ENCODE measurements at places on chromosomes 12 and 14.

DNA sequence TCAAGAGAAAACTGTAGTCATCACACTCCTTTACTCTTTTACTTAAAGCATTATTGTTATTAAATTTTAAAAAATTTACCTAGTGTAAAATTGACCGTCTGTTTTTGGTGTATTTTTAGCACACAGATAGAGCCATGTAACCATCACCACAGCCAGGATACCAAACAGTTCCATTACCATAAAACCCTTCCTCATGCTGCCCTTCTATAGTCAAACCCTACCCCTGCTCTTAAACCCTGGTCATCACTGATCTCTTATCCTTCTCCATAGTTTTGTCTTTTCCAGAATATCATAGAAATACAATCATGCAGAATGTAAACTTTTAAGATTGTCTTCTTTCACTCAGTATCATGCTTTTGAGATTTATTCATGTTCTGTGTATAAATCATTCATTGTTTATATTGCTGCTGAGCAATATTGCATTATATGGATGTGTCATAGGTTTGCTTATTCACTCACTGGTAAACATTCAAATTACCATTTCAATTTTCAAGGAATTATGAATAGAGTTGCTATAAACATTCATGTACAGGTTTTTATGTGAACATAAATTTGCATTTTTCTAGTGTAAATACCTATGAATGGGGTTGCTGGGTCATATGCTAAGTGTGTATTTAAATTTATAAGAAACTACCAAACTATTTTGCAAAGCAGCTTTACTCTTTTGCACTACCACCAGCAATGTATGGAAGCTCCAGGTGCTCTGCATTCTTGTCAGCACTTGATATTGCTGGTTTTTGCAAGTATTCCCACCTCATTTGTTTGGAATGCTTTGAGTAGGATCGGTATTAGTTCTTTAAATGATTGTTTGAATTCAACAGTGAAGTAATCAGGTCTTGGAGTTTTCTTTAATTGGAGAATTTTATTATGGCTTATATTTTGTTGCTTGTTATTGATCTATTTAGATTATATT lies 125.5 kb downstream of the LMNTD1 start:
- DNase-seq, result no peak

GRCh38 chr12:48901278-48901677 lies 24.0 kb downstream of the FKBP11 start:
- DNase-seq, result peak; percentile 32

DNA sequence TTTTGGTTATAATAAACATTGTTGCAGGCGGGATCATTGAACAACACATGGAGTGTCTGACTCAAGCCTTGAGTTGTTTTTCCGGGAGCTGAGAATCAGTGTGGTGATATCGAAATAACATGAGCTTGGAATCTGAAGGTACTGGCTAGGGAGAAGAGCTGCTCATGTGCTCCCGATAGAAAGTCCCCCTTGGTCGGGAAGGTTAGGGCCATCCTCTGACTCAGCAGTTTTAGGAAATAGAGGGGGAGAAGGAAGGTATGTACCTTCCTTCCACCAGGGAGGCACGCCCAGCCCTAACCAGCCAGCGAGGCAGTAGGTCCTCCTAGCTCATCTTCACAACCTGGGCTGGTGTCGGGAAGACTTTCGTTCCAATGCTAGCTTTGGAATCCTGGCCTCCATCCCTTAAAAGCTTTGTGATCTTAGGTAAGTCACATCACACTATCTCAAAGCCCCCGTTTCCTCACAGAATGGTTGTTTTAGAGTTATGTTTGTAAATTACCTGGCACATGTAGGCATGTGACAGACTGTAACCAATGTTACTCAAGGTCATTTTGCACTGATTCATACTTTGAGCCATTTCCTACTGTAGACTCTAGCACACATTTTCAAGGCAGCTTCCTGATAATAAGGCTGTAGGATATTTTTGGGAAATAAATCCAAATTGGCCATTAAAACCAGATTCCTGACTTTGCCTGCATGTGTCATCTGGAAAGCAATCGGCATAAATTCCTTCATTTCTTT lies 1.9 kb upstream of the RAB35 start:
- DNase-seq, result no peak

GRCh38 chr12:7374423-7375144 lies 69.4 kb downstream of the CD163L1 start:
- DNase-seq, result peak; percentile 12

DNA sequence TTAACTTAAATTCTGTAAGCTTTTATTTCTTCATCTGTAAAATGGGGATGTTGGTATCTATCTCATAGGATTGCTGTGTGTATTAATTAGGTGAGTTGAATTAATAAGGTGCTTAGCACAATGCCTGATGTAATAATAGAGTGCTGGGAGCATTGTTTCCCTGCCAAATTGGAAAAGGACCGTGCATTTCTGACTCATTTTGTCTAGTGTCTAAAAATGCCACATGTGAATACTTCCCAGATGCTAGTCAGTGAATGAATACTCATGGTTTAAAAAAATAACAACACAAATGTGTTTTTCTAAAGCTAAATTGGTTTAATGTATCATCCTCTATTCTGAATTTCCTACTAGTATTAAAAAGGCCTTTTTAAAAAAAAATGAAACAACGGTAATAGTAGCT lies 45.4 kb upstream of the NEDD1 start:
- DNase-seq, result no peak

DNA sequence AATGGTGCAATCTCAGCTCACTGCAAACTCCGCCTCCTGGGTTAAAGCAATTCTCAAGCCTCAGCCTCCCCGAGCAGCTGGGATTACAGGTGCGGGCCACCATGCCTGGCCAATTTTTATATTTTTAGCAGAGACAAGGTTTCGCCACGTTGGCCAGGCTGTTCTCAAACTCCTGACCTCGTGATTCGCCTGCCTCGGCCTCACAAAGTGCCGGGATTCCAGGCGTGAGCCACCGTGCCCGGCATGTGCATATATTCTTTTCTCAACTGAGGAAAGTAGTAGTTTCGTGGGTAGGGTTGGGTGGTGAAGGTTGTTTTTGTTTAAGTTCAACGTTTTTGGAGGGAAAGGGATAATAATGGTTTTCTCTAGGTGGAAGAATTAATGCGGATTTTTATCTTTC lies 94.2 kb upstream of the CEP83 start:
- DNase-seq, result no peak

DNA sequence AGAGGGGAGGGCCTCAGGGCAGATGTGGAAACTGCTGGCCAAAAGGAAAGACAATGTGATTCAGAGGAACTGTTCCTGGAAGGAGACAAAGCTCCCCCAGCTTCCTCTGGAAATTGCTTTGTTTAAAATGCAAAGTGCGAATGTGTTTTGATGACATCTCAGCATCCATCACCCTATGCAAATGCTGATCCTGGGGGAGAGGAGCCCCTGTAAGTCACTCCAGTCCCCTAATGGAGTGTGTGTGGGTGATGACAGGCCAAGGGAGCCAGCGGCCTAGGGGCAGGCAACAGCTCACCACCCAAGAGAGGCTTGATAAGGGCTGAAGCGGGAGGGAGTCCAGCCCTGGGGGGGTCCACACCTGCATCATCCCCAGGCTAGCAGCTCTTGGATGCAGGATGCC lies 134.2 kb downstream of the ESRRB start:
- no peak for DNase-seq

- DNase-seq, result no peak
Measured at GRCh38 chr12:76470028-76470939, 89.3 kb downstream of the OSBPL8 start.

DNA sequence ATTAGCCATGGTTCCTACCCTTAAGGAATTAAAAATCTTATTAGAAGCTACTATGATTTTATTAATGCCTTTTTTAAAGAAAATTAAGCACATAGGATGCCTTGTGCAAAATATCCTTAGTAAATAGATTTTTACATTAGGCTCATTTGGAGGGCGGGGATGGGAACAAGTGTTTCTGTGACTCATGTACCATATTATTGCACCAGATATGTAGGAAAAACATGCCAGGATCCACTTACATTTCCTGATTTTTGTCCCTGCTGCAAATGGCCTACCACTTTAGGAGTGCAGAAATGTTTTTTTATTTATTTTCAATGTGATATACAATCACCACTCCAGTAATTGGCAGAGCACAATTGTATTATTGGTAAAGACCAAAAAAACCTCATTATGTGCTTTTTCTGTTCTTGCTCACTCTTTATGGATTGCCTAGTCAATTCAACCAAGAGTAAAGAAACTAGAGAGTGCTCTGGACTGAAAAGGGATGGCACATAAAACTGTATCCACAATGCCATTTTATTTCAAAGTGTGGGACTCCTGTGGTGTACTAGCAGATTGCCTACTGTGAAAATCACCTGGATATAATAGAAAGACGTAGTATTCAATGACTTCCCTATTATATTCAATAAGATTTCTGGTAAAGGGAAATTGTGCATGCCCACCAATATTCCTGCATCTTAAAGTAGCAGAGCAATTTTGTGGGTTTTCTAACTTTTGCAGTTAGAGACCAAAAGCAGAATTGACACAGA lies 86.9 kb downstream of the ANO6 start:
- DNase-seq, result no peak

- no peak for DNase-seq
Measured at GRCh38 chr12:41956353-41956752, 188.3 kb downstream of the GXYLT1 start.

DNA sequence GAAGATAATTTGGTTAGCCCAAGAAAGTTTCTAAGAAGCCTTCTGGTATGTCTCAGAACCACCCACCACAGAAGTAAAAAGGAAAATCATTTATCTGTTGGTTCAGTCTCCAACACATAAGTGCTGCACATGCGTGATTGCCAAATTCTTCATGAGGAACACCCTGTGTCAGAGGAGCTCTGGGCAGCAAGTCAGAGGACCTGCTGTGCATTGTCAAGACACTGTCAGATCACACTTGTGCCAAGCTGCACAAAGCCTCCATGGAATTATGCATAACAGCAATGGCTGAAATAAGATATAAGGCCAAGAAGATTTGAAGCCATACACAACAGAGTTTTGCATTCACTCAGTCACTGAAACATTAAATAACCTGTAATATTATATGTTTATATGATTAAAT lies 1304.7 kb upstream of the FLRT2 start:
- DNase-seq, result no peak

DNA sequence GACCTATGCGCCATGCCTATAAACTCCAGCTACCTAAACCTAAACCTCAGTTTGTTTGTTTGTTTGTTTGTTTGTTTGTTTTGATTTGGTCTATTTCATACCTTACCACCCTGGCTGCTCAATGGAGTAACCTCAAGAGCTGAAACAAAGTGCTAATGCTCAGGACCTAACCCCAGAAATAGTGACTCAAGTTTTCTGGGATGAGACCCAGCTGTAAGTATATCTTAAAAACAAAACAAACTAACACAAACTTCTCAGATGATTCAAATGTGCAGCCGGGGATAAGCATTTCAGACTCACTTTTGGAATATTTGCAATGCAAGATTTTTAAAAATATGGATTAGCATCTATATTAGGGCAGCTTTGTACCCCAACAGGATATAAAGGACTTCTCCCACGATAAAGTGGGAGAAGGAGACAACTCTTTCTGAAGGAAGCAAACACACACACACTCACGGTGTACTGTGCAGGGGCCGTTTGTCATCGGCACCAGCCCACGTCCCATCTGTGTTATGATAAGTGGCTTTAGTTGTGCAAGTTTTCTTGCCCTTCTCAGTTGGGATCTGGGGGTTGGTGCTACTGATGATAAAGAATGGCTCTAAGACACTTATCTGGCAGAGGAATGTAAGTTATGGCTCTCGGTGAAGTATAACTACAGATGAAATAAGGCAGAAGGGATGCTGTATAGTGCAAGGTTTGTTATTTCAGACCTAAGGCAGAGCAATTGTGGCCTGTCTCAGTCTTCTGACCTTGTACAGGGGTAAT lies 516.7 kb upstream of the TMEM132C start:
- no peak for DNase-seq

DNA sequence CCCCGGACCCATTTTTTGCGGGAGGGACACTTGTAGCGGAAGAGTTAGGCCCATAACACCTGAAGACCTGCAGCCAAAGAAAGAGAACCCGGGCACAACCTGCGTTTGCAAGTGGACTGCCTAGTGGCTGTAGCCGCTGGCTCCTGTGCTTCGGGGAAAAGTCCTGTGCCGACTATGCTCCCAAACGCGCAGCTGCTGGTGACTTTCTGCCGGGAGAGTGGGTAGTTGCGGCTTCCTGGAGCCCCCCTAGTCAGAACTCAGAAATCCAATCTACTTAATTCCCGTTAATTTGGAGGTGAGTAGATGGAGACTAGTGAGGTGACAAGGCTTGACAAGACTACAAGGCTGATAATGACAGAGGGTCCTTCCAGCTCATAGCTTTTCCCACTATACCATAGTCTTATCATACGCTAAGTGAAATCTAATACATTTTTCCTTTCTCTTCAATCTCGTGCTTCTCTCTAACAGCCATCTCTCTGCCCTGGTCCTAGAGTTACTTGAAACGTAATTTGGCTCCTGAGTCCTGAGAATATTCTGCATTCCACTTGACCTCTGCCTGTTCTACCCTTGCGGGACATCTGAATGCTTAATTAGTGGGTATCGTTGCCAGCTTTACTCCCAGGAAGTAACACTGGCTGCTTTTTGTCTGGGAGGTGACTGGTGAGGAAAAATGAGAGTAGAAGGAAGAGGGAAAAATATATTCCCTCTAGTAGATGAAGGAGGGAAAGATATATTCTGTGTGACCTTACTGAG lies 556 bp downstream of the MTHFD1 start:
- DNase-seq, result no peak

DNA sequence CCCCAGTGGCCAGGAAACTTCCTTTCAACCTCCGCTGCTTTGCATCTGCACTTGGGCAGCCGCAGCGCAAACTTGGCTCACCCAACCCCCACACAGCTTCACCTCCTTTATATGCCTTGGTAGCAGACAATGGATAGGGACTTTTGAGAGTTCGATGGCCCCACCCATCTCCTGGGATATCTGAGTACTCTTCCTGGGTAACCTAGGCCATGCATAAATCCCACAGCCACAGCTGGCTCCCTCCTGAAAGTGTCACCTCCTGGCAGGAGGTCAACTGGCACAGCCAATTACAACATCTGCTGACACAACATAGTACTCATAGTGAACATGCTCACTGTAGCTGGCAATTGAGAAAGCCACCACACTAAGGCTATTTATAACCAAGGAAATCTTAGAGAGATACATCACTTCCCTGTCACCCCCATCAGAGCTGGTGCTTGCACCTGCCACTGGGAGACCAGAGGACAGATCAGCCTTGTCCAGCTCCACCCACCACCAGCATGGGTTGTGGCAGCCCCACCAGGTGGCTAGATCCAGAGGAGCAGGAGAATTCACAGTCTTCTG lies 410.0 kb downstream of the SYT1 start:
- DNase-seq, result no peak

DNA sequence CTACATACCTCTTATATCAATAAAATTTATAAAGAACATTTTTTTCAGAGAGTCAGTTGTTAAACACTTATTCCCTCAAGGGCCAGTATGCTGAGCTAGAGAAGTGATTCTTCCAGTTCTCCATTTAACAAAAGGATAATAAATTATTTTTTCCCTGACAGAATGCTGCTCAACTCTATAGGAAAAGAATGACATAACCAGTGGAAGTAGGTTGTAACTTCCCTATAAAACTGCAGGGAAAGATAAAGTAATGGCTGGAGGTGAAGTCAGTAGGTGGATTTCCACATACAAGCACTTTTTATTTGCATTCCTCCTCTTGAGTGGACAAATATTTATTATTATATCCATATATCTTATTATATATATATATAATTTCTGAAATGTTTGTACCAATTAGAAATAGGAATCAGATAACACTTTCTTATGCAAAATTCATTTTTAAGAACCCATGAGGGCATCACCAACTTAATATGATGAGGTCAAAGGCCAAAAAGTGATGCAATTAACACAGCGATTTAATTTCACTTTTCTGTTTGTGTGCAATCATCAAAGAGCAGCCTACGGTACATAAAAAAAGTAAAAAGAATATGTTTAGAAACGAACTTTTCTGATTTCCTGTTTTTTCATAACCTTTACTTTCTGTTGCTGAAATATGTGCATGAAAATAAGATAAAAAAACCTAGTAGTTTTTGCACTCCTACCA lies 175.3 kb downstream of the PRKD1 start:
- DNase-seq, result no peak
